ENCODE measurements at places on chromosomes 1 and 21.

GRCh38 chr1:20487236-20487590 lies 1.2 kb upstream of the CAMK2N1 start:
- DNase-seq = no peak

- no peak for DNase-seq
These were observed 19.6 kb upstream of the ACTRT2 start for GRCh38 chr1:3001471-3002348.

DNA sequence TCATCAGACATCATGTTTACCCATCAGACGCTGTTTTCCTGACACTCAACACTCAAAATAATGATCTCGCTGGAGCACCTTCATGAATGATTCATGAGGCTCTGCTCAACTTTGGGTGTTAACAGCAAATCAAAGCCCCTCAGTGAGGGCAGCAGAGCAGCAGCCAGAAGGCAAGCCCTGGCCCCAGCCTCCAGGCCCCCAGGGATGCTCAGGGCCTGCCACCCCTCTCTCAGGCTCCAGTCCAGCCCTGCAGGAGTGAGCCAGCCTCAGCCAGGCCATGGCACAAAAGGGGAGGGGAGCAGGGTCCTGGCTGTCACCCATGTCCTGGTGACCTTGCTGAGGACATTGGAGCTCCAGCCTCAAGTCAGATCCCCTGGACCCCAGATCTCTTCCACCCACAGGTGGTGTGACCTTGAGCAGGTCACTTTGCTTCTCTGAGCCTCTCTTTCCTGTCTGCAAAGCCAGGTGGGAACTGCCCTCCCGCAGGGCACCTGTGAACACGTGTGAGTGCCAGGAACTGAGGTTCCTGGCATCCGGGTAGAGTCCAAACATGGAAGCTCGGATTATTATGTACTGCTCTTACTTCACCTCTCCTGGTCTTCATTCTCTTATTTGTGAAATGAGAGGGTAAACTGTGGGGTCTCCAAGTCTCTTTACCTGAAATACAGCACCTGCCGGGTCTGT lies 161.6 kb upstream of the VAMP3 start:
- DNase-seq = no peak

DNA sequence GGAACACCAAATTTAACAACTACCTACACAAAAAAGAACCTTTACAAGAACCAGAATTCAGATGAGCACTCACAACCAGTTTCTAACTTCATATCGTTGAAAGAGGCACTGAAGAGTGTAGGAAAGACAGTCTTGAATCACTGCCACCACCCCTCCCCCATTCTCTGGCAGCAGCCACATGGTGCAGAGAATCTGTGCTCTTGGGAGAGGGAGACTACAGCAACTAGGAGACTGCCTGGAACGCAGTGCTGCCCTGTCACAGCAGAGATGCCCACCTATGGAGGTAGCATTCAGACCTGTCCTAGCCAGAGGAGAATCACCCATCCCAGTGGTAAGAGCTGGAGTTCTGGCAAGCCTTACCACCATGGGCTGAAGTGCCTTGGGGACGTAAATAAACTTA lies 7.3 kb downstream of the CCN1 start:
- DNase-seq = no peak

GRCh38 chr1:181767001-181767708 lies 283.8 kb downstream of the CACNA1E start:
- no peak for DNase-seq

DNA sequence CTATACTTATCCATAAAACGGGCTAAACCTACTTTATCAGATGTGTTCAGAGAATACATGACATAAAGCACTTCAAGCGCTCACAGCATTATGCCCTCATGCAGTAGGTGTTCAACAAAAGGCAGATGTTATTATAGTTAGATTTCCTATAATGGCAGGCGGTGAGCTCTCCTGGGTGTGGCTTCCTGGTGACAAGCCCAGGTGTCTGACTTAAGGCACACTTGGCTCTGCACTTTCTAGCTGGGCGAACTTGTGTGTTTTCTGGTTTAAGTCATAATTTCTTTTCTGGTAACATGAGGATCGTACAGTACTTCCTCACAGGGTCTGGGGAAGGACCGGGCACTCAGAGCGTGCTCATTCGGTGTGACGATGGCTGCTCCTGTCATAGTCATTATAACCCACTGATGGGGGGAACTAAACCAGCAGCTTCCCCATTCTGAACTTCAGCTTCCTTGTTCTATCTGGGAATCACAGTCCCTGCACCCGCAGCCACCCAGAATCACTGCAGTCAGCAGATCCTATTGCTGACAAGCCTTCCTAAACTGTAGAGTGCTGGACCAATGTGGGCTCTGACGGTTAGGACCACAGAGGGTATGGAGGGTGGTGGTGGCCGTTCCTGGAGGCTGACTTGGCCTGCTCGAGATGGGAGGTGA lies 52.8 kb downstream of the IGSF21 start:
- no peak for DNase-seq

DNA sequence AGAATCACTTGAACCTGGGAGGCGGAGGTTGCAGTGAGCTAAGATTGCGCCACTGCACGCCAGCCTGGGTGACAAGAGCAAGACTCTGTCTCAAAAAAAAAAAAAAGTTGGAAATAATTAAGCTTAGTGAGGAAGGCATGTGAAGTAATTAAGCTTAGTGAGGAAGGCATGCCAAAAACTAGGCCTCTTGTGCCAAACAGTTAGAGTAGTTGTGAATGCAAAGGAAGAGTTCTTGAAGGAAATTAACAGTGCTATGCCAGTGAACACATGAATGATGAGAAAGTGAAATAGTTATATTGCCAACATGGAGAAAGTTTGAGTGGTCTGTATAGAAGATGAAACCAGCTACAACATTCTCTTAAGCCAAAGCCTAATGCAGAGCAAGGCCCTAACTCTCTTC lies 85.0 kb downstream of the MAN1A2 start:
- no peak for DNase-seq

GRCh38 chr1:26724118-26724517 lies 28.3 kb downstream of the ARID1A start:
- no peak for DNase-seq

DNA sequence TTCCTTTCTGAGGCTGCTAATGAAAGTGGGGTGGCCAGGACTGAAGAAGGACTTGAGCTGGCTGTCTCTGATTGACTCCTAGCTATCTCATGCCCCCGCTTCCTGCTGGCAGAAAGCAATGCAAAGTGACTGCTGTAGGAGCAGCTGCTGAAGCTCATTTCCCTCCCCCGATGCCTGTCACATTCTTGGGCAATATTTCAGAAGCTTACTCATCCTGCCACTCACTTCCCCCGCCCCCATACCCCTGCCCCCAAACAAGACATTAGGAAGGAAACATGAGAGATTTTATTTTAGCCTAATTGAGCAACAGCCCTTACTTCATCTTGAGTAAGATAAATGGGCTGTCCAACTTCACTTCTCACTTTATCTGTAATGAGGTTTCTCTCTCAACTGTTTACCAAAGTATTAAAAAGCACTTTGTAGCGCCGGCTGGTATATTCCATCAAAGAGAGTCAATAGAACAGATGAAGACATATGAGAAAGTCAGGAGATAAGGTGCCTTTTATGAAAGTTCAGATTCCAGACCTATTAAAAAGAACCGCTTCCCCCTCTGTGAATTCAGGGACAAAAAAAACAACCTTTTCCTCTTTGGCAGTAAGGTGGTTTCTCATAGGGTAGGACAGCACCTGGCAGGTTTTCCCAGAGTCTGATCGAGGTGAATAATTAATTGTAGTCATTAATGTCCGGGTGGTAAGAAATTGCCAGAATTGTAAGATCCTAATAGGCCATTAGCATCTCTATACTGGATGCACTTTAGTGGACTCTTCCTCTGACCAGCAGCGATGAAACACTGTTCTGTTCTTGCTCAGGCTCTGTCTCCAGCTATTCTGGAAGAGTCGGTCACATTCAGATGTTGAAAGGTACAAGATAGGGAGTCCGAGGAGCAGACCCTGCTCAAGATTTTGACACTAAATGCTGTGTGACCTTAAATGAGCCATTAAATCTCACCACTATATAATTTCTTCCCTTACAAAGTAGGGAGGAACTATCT lies 70.2 kb downstream of the SH3GLB1 start:
- peak; percentile 84 for DNase-seq

- no peak for DNase-seq
These were observed 25.9 kb downstream of the CYP2J2 start for GRCh38 chr1:59900640-59901039.
